ENCODE measurements at places on chromosomes 13 and 19.

DNA sequence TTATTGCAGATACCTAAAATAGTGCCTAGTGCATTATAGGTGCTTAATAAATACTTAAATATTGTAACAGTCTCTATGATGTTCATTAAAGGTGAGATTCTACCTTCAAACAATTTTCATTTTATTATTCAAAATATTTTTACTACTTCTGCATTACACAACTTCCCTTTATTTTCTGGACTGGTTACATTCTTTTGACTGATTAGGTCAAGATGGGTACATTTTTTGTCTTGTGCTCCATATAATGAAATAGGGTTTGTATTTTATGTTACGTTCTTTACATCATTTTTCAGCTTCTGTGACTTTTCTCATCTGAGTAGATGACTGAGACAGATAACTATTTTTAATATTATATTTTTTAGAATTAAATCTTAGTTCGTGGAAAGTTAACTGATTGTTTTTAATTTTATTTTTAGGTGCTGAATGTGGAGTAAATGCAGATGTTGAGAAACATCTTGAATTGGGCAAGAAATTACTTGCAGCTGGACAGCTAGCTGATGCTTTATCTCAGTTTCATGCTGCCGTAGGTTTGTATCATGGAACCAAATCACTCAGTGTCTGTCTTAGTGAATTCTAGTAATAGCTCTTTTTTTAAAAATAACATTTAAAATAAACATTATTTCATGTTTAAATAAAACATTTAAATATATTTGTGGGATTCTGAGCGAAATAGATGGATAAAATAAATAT, 32.0 kb downstream of the DNAJC3 start:
- no peak for DNase-seq

DNA sequence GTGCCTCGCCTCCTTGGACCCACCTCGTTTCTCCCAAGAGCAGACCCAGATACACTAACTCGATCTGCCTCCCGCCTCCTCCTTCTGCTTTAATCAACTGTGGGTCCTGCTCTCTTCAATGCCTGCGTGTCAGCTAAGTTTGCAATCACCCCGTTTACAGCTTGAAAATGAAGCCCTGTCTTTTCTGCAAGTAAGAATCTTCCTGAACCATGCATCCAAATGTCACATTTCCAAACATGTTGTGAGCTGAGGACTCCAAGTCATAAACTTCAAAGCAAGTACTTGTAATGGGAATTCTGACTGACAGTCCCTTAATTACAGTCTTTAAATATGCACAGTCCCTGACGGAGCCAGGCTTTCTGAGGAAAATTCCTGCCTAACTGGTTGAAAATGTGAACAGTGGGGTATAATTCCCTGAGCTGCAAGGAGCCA, 154.9 kb upstream of the UQCRFS1 start:
- no peak for DNase-seq

DNA sequence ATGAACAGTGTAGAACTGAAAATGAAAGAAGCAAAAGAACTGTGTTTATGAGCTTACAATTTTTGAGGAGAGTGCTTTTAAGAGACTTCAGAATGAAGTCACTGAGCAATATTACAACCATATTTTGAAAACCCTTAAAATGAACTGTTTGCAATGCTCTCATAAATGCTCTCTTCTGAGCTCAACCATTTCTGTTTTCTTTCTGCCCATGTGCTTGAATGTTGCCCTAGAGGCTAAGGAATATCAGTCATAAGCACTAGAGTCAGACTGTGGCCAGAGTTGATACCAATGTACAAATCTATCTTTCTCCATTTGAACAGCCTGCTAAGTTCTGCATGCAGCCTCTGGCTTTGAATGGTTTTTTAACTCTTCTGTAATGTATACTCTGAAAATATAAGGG, 1092.8 kb downstream of the PCDH9 start:
- DNase-seq, result no peak

DNA sequence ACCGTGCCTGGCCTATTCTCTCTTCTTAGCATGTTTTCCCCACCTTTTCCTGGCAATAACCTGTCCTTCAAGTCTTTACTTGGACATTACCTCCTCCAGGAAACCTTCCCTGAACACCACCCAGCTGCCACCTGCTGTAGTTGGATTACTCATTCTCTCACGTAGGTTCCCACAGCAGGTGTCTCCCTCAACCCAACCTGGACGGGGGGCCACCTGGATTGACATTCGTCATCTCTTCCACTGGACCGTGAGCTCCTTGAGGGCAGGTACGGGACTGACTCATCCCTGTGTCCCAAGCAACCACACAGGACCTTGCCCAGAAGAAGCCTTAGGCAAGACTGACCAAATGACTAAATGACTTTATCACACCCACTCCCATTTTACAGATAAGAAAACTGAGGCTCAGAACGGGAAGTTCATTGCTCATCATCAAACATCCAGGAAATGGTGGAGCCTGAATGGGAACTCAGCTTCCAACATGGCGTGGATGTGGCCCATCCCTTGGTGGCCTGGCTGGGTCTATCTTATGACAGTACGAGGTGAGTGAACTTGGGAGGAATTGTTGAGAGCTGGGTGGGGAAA, 3.5 kb upstream of the KLK6 start:
- no peak for DNase-seq

DNA sequence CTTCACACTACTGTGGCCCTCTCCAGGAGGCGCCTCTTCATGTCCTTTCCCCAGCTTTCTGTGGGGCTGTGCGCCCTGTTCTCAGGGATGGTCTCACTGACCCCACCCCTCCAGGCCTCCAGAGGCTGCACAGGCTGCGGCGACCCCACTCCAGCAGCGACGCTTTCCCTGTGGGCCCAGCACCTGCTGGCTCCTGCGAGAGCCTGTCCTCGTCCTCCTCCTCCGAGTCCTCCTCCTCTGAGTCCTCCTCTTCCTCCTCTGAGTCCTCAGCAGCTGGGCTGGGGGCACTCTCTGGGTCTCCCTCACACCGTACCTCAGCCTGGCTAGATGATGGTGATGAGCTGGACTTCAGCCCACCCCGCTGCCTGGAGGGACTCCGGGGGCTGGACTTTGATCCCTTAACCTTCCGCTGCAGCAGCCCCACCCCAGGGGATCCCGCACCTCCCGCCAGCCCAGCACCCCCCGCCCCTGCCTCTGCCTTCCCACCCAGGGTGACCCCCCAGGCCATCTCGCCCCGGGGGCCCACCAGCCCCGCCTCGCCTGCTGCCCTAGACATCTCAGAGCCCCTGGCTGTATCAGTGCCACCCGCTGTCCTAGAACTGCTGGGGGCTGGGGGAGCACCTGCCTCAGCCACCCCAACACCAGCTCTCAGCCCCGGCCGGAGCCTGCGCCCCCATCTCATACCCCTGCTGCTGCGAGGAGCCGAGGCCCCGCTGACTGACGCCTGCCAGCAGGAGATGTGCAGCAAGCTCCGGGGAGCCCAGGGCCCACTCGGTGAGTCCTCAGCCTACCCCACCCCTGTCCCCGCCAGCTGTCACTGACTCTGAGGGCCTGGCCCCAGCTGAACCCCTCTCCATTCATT, 11.2 kb downstream of the ARHGAP33 start:
- DNase-seq, result no peak

DNA sequence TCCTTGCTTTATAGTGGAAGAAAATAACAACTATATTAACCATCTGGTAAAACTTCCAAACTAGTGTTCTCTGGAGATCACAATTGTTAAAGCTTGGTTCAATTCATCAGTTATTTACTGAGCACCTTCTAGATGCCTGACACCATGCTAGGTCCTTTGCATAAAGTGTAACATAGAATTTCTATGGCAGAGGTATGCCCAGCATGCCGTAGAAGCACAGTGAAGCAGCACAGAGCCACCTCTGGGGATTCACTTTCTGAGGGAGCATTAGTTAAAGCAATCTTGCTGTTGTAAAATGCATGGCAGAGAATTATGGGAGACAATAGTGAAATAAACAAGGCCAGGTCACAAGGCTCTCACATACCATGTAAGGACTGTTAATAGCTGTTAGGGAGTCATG, 75.2 kb downstream of the LRRC63 start:
- DNase-seq, result no peak

- DNase-seq, result no peak
Measured at GRCh38 chr13:74299721-74300120, 165.5 kb upstream of the KLF12 start.

DNA sequence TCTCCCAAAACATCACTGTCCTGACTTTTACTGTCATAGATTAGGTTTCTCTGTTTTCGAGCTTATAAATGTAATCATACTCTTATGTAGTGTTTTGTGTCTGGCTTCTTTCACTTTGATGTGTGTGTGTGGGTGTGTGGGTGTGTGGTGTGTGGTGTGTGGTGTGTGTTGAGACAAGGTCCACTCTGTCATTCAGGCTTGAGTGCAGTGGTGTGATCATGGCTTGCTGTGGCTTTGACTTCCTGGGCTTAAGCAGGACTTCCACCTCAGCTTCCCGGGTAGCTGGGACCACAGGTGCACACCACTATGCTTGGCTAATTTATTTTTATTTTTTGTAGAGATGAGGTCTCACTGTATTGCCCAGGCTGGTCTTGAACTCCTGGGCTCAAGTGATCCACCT, 59.6 kb downstream of the PDS5B start:
- no peak for DNase-seq

DNA sequence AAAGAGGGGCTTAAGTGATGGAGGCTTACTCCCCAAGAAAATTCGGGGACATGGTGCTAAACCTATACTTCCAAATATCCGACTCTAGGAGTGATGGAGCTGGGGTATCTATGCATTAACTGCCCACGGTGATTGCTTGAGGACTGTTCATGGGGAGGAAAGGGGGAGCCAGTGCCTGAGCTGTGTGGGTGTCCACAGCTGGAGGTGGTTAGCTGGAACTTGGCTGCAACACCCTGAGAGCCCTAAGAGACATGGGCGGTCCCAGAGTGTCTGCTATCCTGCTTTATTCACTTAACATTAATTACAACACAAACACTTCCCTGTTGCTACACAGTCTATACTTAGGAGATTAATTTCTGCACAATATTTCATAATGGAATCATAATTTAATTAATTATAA, 28.1 kb upstream of the POMP start:
- no peak for DNase-seq

Measured in stimulated activated CD8-positive, alpha-beta memory T cell treated with anti-CD3 and anti-CD28 coated beads, Interleukin-4, amount 100 ng/mL, for 1 hour (primary cell).